ENCODE measurements at places on chromosomes 4 and X. TPM values are rescaled to one million over a fixed set of nuclear protein-coding genes. Genes with fewer than 3 reads are reported as not detected.

- DNase-seq: no peak
Observed at GRCh38 chr4:65515646-65516045, 154.6 kb downstream of the EPHA5 start.

The TMEM164 gene
- 27.4 TPM for total RNA-seq

DNA sequence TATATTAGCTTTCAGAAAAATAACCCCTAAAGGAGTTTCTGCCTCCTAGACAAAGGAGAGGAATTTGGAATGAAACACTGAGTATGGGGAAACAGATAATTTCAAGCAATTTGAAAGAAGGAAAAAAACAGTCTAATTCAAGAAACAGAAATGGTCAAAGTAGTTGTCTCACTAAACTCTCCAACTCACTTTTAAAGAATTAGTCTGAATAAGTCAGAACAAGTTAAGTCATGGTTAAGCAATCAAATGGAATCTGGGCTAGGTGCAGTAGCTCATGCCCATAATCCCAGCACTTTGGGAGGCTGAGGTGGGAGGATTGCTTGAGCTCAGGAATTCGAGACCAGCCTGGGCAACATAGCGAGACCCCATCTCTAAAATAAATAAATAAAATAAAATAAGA is 95.7 kb upstream of the GRIA3 start:
- no peak for DNase-seq

DNA sequence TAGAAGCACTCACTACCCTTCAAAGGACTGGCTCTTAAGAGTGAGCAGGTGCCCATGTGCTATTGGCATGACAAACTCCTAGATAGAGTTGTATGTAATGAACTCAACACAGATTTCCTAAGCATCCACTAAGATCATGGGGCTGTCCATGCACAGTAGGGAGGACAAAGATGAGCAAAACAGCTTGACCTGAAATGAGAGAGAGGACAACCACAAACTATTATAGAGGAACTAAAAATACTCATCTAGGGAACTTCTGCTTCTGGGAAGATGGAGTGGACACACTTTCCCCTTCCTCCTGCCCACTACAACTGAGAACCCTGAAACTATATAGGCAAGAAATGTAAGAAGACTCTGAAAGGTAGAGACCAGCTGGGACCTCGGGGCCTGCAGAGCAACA is 20.8 kb upstream of the TMEM128 start:
- no peak for DNase-seq

The SMPX gene
- total RNA-seq: 16.8 TPM

DNA sequence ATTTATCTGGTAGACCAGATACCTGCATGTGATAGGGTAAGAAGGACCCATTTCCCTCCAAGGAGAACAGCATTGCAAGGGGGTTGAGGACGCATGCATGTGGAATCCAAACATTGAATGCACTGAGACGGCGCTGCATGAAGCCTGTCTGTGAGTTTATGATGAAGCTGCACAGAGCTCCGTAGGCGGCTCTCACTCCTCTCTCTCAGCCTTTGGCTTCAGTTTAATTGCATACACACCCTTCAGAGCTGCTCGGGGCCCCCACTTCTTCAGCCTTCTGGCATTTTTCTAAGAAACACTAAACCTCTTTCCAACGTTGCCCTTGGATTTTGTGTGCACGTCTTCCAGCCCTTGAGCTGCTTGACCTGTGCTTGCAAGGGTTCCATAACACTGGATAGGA is 176.6 kb downstream of the DHRSX start:
- DNase-seq: no peak

- DNase-seq: no peak
Observed at GRCh38 chr4:67468830-67469229, 76.5 kb downstream of the CENPC start.

DNA sequence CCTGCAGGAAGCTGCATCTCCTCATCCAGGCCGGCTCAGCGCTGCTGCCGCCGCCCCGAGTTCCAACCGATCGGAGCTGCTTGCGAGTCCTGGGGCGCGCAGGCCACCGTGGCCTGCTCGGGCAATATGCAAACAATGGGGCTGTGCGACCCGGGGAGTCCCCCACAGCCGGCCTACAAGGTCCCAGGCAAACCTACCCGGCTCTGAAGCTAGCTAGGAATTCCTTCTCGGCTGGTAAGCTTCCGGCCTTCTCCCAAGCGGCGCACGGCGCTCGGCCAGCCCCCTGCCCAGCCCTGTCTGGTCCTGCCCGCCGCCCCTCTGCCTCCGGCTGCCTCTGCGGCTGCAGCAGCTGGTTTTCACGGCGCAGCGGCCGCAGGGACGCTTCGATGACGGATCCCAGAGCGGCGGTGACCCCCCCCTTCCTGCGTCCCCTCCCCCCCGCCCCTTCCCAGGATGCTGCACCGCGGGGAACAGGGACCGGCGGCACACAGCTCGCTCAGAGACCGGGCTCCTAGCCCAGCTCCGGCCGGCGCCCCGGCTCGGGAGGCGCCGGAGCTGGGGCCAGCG is 59.4 kb downstream of the TSC22D3 start:
- DNase-seq: peak; percentile 62
